Activated CD4-positive, alpha-beta T cell treated with anti-CD3 and anti-CD28 coated beads for 24 hours (primary cell): ENCODE measurements at places on chromosomes 12 and 14.

- DNase-seq = no peak
Measured at GRCh38 chr12:114241973-114242434, 163.9 kb downstream of the TBX5 start.

DNA sequence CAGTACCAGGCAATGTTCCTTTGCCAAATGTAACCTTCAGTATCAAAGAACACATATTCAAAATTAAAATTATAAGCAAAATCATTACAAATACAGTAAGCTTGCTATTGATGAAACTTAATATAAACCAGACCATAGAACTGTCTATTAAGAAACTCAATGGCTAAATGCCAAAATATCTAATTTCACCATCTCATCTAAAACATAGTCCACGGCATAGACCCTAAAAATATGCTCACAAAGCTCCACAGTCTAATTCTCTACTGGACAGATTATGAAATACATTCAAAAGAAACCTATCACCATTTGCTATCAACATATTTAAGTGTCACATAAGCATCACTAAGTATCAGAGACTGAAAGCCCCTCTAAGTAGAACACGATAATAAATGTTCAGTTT lies 25.2 kb downstream of the DUSP16 start:
- no peak for DNase-seq

DNA sequence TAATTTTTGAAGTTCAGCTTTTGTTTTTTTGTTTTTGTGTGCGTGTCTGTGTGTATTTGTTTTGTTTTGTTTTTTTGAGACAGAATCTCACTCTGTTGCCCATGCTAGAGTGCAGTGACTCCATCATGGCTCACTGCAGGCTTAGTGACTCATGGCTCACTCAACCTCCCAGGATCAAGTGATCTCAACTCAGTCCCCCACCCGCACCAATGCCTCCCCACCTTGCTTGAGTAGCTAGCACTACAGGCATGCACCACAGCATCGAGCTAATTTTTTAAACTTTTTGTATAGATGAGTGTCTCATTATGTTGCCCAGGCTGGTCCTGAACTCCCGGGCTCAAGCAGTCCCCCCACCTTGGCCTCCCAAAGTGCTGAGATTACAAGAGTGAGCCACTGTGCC lies 981.4 kb downstream of the BCL11B start:
- no peak for DNase-seq

- no peak for DNase-seq
Measured at GRCh38 chr14:33999771-34000291, 49.0 kb upstream of the EGLN3 start.

DNA sequence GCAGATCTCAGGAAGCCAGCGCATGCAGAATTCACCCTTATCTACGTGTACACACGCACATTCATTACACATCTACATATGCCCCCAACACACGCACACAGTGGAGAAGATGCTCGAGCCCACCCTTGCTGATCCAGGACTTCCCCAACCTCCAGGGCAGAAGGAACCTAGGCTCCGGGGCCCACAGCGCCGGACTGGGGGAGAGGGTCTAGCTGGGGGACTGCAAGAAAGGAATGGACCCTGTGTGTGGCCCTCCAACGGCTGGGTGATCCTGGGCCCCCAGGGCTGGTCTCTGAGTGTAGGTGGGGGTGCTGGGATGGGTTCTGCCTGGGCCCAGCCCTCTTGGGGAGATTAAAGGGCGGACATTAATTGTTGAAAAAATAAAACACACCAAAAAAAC lies 128.1 kb upstream of the C14orf180 start:
- DNase-seq = no peak

DNA sequence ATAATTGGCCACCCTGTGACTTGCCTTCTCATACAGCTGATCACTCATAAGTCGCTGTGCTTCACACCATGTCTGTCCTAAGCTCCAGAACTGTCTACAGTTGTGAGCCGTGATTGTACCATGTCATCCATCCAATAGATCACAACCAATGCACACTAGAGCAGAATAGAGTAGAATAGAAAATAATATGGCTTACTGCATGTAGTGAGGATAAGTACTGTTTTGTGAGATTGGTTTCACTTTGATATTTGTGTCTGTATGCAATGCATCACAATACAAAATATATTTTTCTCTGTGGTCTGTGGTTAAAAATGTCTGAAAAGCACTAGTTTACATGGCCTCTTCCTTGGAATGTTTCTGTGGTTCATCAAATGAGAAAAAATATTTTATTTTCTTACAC lies 237.6 kb upstream of the PRKD1 start:
- DNase-seq = no peak

- DNase-seq = no peak
Measured at GRCh38 chr14:95307402-95308041, 12.2 kb downstream of the CLMN start.

DNA sequence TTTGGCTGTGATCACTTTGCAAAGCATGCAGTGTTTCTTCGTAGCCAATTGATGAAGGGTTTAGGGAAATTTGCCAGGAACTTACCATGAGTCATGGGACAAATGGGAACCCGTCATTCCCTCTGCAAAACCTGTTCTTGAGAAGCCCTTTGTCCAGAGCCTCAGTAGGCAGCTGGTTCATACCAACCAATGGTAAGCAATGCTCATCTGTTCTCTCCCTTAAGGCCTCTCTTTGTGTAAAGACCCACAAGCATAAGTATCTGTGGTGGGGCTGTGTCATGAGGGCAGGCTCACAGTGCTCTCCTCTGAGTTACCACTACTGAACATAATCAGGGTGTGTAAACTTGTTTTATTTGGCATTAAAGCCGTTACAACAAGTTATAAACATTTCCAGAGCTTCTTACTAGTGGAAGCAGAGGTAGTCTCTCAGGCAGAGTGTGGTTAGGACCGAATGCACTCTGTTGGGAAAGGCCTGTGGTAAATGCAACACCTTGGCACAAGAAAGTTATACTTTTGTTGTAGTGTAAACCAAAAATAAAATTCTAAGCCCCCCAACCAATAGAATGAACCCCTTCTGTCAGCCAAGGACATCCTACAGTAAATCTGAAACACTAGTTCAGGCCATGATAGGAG lies 119.8 kb downstream of the SINHCAF start:
- DNase-seq = no peak

GRCh38 chr12:102543494-102544485 lies 63.4 kb upstream of the IGF1 start:
- DNase-seq = no peak
